ENCODE measurements at places on chromosomes 5 and 9. TPM values are rescaled to one million over a fixed set of nuclear protein-coding genes. Genes with fewer than 3 reads are reported as not detected.

The PHYKPL gene
- polyA plus RNA-seq: 124 TPM

- no peak for DNase-seq
Measured at GRCh38 chr9:136095070-136096058, at the start of gene NACC2. Gene NACC2, minus strand, starts transcription at chr9:136095289. Its CDS starts 44,768 bp downstream, at chr9:136050521.

The TMEM141 gene
- 35.6 TPM for polyA plus RNA-seq

DNA sequence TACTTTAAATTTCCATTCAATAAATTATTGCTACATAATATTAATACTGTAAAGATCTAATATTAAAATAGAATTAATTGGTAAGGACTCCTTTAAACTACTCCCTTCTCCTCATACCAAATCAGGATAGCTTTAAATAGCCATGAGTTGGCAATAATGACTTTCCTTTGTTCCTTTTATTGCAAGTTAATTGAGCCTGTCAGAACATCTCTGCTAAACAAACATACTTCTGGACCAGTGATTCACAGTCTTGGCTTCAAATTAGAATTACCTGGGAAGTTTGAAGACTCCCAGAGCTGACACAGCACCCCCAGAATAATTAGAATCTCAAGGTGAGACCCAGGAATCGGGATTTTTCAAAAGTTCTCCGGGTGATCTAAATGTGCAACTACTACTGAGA lies 18.7 kb downstream of the C5orf58 start:
- no peak for DNase-seq

DNA sequence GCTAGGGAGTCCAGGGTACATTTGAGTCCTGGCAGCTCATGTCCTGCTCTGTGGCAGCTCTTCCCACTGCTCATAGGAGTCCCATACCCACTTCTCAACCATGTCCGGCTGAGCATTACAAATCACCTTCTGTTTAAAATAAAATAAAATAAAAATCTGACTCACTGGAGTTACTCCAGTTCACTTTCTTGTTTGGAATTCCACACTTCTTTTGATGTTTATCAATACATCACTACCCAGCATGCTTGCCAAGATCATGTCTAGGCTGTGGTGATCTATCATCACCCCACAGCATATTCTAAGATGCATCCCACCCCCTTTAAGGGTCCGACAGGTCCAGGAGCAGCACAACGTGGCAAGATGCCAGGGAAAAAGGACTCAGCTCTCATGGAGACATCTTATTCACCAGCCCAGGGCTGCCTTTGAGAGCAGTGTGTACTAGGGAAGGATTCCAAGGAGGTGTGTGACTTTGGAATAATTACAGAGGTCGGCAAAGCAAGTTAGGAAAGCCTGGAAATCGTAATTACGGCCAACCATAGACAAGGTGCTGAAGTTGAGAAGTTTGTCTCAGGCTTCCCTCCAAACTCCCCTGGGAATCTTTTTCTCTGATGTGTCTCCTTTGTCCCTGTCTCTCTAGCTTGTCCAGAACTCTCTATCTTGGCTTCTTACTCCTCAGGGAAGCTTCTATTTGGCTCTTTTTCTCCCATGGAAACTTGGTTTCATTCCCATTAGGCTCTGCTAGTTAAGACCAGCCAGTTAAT lies 111.4 kb upstream of the SLC1A3 start:
- no peak for DNase-seq

DNA sequence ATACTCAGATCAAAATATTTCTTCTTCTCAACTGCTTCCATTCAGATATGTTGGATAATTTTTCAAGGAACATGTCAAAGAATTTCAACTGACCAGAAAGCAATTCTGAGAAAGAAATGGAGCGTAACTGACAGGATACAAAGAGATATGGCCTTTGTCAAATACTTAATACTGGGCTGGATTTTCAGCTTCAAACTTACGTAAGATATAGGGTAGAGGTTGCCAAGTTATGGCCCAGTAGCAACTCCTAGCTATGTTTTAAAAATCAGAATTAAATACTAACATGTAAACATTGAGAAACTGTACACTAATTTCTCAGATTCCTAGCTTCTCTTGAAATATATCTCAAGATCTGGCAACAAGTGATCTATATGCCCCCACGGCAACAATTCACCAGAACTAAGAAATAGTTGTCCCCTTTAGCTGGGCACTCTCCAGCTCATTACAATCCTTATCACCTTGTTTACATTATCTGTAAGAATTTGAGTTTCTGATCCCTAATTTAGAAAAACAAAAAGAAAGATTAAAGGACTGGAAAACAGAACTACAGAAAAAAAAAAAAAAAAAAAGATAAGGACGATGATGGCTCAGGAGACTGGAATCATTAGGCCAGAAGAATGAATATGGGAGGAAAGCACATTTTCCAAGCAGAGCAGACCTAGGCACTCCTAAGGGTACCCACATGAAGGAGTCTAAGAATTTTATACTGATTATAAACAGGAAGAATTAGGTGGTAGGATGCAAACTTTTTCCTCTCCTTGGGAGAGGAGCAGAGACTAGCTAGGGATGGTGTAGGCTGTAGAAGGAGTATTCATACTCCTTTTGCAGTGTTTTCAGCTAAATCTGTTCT lies 23.0 kb downstream of the INIP start:
- no peak for DNase-seq

The KCNN2 gene
- polyA plus RNA-seq: 4.8 TPM

GRCh38 chr5:113447498-113448050 lies 12.8 kb upstream of the TSSK1B start:
- peak; percentile 42 for DNase-seq

The SPINK4 gene
- not detected for polyA plus RNA-seq

Data from left renal pelvis (tissue), 4 donors.